ENCODE measurements at places on chromosomes 2 and 18.

DNA sequence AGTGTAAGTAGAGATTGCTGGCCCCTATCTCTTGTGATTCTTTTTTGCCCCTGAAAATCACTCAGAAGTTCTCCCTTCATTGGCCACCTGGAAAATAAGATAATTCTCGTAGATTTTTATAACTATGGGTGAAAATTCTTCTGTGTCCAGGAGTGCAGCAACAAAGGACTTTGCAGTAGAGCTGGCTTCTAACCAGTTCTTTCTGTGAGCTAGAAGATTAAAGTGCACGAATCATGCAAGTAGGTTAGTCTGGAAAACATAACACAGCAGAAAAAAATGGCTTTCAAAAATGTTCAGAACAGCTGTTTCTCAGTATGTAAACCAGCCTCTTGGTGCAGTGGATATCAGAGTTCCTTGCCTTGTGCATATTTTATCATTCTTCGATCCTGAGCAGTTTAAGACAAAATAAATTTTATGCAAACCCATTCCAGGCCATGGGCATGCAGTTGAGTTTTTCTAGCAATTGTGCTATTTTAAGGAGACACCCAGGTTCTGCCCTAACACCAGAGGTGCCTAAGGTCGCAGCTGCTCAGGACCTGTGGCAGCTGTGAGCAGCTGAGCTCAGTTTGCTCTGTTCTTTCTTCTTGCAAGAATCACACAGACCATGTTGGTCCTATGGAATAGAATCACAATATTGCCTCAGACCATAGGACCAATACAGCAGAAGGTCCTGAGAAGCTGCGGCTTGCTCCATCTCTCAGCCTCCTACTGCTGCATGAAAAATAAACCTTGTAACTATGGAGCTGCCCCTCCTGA, 80.9 kb upstream of the BCL2L11 start:
- no peak for DNase-seq

GRCh38 chr2:168500516-168500915, 44.4 kb downstream of the CERS6 start:
- DNase-seq = no peak

GRCh38 chr2:130263606-130264005, 65.4 kb upstream of the TUBA3E start:
- no peak for DNase-seq

DNA sequence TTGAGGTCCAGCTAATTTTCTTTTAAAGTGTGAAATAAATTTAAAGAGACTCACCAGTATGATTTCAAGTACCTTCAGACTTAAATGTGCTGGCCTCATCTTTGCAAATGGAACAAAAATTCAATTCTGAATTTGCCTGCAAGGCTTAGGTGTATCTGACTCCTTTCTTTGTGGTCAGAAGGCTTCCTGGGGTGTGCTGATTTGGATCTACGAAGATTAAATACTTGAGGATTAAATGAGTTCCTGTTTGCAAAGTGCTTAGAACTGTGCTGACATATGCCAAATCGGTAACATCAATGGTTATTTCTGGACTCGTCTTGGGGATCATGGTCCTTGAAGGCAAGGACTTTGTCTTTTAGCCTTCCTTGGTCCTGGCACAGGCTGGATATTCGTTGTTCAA, 9.7 kb downstream of the KLHL29 start:
- no peak for DNase-seq

GRCh38 chr2:209977386-209978239, 24.8 kb upstream of the RPE start:
- peak; percentile 67 for DNase-seq

DNA sequence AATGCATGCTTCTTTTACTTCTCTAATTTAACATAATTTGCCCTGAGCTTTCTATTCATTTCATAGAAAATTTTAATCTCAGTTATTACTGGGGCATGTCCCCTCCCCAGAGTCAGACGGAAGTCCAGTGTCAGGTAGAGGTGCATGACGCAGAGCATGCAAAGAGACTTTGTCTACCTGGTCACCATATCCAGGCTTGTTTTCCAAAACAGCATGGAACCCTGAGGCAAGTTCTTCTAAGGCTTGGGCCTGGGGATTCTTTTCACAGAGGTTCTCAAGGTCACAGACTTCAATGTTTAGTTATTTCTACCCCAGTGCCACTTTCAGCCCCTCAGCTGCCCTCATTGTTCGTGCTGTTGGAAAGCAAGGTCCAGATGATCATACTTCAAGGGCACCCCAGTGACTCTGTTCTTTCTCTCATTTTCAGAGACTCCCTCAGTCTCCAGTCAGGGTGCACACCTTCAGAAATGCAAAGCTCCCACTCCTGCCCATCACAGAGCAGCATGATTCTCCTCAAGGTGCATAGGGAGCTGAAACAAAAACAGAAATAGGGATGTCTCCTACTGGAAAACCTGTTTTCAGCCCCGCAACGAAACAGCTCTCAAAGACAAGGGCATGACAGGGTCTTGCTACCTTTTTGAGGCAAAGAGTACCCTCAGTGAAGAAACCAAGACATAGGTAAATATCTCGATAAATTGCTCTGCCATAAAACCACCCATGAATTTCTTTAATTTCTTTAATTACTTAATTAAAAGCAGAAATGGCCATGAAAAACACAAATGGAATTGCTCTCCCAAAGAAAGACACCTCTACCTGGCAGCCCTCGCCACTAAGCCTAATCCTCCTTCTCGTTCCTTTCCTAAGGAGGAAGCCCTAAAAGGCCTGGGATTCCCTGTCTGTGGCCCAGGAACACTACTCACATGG, 9.5 kb upstream of the EVA1A start:
- DNase-seq = no peak

DNA sequence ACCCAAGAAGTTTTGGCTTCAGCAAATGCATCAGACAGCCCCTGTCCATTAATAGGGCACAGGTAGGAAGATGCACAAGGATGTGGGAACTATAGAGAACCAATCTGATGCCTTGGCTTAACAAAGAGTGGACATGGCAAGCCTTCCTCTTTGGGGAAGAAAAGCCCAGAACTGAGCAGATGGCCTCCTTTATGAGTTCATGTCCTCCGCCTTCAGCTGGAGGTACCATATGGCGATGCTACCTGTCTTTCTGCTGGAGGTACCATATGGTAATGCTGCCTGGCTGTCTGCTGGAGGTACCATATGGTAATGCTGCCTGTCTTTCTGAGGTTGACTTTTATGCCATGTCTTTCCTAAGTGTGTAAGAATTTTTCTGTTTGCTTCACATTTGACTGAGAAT, 6.0 kb downstream of the RETREG2 start:
- no peak for DNase-seq

DNA sequence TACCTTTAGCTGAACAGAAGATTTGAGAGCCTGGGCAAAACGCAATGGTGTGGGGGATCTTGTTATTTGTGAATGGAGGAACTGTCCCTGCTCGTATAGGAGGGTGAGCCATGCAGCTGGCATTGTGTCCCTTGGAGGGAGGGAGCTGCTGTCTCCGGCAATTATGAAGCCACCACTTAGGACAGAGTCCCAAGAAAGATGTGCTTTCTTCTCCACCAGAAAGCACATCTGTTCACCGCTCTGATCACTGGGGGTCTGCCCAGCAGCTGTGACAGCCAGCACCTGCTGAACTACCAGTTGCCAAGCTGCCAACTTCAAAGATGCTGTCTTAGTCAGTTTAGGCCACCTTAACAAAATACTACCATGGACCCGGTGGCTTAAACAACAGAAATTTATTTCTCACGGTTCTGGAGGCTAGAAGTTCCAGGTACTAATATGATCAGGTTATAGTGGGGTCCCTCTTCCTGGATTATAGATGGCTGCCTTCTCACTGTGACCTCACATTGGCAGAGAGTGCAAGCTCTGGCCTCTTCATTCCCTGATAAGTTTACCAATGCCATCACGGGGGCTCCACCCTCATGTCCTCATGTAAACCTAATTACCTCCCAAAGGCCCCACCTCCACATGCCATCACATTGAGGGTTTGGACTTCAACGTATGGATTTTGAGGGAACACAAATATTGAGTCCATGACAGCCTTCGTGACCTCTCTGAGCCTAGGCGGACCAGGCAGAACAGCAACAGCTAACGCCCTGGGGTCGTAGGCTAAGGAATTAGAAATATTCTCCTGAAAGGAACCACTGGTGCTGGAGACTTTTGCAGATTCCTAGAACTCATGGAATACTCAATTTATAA, 148.3 kb downstream of the RHBDD1 start:
- peak; percentile 56 for DNase-seq

DNA sequence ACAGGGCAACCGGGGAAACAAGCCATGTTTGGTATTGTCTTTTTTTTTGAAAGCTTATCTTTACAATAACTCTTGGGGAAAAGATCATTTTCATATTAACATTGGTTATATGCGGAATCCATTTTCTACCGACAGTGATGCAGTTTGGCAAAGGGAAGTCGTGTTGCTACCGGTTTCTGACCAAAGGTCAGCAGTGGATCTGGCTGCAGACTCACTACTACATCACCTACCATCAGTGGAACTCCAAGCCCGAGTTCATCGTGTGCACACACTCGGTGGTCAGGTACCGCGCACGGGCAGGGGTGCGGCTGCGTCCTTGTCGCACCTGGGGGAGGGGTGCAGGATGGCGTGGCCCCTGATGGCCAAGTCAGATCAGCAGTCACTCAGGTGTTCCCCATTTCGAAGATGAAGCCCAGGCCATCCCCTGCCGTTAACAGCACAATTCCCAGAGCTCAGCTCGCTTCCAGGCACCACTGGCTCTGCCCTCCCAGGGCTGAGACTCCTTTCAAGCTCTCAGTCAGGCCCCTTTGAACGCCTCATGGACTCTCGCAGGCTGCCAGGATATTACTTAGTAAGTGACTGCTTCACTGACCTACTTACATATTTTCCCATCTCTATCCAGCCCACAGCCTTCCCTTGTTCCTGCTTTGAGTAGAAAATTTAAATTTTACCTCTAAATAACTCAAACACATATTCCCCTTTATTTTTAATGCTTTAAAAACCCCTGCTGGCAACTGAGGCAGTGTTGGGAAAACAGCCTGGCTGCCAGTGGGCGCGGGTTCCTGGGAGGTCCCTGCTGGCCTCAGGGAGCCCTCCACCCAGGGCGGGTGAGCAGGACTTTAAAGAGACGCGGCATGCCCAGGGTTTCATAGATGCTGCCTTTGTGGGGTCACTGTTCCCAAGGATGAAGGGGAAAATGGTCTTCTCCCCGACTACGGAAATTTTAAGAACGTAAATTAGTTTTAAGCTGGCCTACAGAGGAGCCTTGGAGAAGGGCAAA, 33.6 kb upstream of the RPL31 start:
- no peak for DNase-seq

GRCh38 chr2:72139874-72140620, 7.6 kb downstream of the CYP26B1 start:
- DNase-seq = no peak

DNA sequence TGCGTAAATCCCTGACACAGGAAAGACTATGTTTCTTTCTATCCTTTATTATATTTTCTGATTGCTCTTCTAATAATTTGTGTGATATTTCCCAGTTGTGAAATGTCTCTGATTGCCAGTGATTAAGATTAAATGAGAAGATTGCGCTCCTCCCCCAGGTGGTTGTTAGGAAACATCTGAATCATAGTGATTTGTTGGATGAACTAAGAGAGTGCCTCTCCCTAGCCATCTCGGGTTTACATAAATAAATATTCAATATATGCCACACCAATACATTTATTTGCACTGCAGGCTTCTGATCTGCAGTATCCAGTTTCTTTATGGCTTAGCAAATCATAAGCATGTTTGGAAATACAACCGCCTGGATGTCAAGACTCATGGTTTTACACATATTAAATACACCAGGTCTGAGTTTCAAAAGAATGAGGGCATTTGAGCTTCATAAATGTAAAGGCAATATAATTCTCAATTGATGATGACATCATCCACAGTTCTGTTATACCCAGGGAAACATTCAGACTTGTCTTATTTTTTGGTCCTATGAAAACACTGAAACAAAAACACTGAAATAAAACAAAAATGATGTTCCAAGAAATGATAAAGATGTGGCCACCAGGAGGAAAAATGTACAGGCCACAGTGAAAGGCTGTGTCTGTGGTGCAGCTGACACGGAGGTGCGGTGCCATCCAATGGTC, 826.7 kb upstream of the ACVR2A start:
- no peak for DNase-seq

DNA sequence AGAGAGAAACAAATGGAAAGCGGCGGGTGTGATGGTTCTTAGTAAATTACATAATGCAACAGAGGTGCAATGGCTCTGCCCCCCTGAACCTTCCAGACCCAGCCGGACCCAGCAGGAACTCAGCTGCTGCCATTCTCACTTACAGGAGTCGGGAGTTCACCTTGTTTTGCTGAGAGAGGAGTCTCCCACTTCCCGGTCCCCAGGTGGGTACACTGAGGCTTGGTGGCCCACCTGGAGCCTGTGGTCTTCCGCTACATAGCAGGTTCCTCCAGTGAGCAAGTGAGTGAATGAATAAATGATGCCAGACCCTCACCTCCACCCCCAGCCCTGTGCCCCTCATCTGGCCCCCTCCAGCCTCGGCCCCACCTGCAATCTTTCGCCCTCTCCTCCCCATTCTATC, 11.2 kb downstream of the BIN1 start:
- no peak for DNase-seq

DNA sequence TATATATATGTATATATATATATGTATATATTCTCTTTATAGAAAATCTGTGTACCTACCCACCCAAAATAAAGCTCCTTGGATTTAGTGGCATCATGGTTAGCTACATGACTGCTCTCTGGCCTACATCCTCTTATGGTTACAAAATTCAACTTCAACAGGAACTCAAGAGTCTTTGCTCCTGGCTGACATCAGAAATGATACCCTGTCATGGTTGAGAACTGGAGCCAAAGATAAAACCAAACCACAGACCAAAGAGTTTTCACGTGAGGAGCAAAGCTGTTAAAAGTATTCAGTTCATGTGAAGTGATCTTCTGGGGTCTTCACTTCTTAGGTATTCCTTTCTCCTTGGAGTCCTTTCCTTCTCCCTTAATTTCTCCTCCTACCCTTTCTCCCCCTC, 476.3 kb downstream of the SOX11 start:
- no peak for DNase-seq

GRCh38 chr2:152441961-152442360, 107.0 kb downstream of the FMNL2 start:
- DNase-seq = no peak

DNA sequence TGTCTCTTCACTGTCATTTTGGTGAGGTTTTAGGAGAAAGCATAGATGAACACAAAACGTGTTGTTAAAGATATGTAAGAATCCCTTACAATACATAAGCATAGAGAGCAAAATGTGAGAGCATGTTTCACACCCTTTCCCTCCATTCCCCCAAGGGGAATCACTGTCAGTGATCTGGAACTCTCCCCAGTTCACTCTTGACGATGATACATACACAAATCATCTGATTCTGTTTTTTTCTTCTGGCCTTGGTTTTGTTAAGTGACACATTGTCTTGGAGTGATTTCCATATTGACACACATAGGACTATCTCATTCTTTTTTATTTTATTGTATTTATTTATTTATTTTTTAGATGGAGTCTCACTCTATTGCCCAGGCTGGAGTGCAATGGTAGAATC, 53.7 kb upstream of the TANC1 start:
- no peak for DNase-seq

- DNase-seq = no peak
Observed at GRCh38 chr2:230537531-230537976, 121.6 kb downstream of the SP100 start.

DNA sequence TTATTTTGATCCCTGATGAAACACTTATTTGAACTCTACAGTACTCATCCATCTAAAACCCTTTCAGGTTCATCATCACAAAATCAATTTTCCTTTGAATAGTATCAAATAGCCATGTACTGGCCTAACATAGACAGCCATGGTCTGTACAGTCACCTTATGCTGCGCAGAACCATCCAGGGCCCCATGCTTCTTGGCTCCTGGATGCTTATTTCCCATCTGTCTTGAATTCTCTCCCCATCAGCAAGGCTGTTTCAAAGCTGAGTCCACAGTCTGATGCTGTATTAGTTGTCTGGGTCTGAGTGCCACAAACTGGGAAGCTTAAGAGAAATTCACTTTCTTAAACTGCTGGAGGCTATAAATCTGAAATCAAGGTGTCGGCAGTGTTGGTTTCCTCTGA, 290.2 kb downstream of the OSR1 start:
- DNase-seq = no peak
